ENCODE measurements at places on chromosomes 2 and 18.

- DNase-seq, result no peak
These were observed 321.0 kb downstream of the TNS1 start for GRCh38 chr2:217681791-217682190.

DNA sequence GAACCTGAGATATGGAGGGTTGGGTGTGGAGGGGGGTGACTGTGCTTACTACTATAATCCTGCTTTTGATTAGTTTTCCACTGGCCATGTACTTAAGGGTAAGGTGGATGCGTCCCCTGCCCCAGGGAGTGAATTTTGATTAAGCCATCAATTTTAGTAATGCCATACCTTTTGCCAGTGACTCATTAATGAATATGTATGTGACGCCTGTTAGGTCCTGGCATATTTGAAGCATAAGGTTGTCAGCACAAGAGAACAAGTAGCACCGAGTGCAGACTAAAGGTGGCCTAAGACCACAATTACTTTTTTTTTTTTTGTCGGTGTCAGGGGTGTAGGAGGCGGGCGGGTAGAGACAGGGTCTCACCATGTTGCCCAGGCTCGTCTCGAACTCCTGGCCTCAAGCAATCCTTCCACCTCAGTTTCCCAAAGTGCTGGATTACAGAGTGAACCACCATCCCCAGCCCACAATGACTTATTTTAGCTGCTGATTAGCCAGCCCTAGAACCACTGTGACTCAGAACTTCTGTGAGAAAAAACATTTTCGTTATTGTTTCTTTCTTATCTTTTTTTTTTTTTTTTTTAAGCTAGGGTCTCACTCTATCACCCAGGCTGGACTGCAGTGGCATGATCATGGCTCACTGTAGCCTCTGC lies 7.0 kb downstream of the TANC1 start:
- DNase-seq, result no peak

DNA sequence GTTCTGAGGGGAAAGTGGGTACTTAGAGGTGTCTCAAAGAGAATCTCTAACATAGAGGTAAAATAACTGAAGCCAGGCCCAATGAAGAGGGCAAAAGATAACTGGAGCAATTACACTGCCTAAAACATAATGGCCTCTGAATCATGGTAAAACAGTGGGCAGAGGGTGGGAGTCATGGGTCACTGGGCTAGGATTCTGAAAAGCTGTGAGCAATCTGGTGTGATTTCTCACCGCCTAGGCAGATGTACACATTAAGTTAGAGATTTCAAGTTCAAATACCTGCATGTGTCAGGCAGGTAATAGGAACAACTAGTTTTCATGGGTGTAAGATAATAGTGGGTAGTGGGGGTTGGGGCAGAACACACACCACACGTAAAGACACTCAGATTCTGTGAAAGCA lies 45.6 kb downstream of the INSIG2 start:
- DNase-seq, result no peak

DNA sequence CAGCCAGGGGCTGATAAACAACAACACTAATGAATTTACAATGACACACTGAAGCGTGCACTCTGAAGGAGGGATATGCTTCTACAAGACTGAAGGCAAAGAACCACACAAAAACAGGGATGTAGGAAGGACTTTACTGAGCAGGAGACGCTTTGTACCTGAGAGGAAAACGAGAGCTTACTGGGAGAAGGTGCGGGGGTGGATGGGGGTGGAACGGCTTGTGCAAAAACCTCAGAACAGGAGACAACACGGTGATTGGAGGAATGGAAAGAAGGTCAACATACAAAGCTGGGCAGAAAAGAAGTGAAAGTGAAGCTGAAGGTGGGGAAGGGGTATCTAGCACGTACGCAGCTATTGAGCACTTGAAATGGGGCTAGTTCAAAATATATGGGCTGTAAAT lies 93.1 kb downstream of the SLC8A1 start:
- DNase-seq, result no peak

DNA sequence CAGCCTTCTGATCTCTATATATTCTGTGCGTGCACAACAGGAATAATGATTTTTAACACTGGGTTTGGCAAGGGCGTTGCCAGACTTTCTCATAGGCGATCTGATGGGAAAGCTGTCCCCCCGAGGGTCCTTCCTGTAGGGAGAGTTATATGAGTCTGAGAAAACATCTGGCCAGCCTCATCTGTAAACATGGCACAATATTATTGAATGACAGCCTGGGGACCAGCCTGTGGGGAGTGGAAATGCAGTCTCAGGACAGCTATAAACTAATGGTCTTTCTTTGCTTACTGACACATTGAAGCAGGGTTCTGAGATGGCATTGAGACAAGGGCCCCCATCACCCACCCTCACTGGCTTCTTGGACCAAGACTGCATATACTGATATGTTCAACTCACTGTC lies 62.5 kb downstream of the CTIF start:
- DNase-seq, result no peak

DNA sequence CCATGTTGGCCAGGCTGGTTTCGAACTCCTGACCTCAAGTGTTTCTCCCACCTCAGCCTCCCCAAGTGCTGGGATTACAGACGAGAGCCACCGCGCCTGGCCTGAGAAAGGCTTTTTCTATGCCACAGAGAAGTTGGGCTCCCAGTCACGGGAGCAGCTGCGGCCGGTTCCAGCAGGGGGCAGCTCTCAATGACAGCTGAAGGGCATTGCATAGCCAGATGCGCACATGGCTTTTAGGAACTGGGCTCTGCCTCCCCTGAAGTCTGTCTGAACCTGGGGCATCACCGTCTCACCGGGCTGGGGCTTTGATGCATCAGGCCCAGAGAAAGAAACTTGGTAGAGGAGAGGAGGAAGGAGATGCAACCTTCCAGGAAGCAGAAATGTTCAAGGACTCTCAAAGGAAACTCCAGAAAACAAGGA lies 84.2 kb upstream of the LAPTM4A start:
- DNase-seq, result no peak

DNA sequence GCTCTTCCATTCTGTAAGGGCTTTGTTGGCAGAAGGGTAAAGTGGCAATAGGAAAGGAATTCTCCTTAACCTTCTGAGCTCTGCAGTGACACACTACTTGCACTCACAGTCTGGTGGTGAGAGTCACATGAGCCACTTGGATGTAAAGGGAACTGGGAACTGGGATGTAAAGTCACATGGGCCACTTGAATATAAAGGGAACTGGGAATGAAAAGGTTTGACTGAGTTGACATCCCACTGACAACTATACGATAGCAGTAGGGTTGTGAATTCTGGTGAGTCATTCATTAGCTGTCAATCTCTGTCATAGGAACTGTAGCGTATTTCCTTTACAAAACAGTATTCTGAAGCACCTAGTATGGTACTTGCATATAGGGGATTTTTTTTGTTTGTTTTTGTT lies 5.5 kb downstream of the RPE start:
- DNase-seq, result no peak

DNA sequence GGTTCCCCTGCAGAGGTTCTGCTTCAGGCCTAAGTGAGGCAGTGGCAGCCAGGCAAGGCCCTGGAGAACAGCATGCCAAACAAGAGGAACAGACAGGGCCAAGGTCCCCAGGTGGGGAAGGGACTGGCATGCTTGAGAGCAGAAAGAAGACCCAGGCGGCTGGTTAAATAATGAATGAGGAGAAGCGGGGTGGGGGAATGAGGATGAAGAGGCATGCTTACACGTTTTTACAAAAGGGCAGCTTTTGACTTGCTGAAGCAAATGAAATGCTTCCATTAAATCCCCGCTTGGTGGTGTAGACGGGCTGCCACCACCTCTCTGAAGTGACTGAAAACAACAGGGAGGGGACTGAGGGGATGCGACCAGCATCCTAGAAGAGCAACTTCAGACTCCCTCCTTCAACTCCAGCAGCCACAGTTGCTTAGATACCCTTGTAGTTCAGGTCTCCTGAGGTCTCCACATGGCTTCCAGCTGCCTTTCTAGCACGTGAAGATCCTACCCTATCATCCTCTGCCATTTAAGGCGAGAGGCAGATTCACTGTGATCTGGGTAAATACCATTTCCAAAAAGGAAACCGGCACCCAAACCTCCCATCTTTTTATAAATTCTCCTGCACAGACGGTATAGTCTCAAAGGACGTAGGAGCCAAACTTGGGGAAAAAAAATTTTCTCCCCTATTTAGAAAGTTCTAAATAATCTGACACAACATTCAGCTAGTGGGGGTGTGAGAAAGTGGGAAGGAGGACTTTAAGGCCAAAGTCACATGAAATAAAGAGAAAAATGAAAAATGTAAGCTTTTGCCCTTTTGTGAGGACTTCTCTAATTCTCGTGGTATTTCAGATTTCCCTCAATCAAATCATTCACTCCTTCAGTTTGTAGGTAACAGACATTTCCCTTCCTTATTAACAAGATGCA lies 65.6 kb downstream of the CACNB4 start:
- no peak for DNase-seq

DNA sequence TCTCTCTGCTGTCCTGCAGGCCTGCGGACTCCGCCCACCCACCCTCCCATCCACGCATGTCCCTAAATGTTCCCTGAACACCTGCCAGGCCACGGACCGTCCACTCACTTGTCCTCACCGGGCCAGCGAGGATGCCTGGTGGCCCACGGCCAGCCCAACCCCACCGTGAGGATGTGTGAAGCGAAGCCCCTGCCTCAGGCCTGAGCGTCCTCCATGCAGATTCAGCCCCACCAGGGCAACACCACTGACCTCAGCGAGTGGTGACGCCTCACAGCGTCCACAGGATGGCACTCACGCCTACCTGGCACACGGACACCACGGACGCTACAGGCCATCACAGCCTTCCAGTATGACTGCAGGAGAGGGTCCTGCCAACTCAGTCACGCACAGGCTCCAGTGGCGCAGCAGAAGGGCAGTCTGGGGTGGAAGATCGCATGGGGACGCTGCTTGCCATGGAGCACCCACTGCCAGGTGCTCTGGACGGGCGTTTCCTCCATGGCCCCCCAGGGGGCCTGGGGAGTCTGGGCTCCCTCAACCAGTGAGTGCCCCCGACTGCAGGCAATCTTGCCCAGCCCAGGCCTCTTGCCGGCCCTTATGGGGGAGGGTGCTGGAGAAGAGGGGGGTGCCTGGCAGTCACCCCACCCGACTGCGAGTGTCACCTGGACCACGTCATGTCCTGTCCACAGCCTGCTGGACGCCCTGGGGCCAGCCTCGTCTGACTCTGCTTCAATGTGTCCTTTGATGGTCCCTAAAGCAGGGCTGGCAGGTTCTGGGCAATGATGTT lies 25.4 kb downstream of the HDAC4 start:
- no peak for DNase-seq
